Stimulated activated CD8-positive, alpha-beta memory T cell treated with anti-CD3 and anti-CD28 coated beads, Interleukin-7, amount 100 ng/mL, for 48 hours (primary cell): ENCODE measurements at places on chromosomes 5 and 9.

GRCh38 chr9:22158927-22159346 is 149.8 kb upstream of the CDKN2B start:
- no peak for DNase-seq

DNA sequence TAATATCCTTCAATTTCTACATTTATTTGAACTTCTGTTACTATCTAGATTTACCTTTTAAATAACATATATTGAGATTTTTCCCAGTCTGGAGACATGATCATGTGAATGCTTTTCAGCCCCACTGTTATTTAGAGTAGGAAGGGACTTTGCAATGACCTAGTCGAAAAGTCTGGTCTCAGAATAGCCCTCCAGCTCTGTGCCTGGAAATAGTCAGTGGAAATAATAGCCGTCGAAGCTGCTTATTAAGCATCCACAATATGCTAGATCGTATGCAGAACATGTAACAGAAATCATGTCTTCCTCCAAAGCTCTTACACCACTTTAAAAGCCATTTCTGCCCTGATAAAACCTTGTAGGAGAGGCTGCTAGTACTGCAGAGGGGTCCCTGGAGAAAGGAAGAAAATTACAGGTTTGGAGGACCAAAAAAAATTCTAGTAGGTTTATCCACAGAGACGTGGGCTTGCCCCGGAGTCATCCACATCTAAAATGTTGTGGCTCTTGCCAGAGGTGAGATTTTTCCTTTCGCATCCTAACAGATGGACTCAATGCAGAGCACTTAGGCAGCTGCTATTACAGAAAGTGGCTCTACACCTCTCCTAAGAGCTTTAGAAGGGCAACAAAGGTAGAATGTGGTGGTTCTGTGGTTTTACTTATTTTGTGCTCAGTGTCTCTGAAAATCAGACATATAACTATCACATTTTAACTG is 2.5 kb upstream of the FGF1 start:
- no peak for DNase-seq

- no peak for DNase-seq
Observed at GRCh38 chr5:102048940-102049339, 247.1 kb downstream of the SLCO4C1 start.

DNA sequence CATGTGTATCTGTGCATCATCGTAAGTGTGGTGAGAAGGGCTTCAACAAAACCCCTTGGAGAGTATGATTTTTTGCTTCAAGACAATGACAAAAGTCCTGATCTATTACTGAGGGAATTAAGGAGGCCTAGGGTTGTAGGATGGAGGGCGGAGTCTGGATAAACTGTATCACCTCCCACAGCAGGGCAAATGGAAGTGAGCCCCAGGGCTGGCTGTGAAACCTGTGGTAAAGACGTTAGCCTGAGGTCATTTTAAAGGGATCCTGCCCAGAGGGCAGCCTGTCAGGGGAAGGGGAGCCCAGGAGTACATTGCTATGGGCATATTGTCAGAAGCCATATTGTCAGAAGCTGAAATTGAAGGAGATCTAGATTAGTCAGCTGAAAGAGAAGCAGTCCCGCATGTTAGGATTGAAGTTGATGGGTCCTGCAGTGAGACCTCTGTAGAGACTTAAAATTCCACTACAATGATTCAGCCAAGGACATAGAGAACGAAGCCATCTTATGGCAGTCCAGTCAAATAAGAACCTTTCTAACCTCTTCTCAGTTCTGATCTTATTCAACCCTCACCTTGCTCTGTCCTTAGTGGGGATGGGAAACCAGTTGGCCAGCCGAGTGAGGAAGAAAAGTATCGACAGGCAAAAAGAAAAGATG is 26.9 kb downstream of the ADGRV1 start:
- no peak for DNase-seq

- no peak for DNase-seq
Observed at GRCh38 chr9:130298662-130299279, 33.2 kb downstream of the HMCN2 start.

DNA sequence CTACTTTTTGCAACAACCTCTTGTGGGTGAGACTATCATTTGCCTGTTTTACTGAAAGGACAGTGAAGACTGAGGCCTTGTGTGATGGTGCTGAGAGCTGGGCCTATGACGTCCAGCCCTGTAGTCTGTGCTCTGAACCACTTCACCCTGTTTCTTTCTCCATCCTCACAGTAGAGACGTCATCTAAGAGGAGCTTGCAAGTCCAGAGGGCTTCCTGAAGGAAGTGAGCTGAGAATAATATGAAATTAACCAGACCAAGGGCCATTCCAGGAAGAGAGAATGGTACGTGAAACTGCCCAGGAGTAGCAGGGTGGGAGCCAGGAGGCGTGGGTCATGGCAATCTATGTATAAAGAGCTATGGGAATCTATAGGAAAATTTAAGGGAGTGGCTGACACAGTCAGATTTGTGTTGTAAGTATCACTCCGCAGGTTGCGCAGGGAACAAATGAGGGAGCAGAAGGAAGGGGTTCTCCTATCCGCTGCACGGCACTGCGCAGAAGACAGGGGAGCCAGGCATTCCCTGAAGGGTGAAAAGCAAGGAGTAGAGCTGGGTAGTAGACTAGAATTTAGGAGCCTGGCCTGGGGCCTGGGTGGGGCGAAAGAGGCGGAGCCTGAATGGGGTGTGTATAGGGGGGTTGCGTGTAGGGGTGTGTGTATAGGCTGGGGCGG is 596 bp upstream of the FGFR4 start:
- DNase-seq: no peak

DNA sequence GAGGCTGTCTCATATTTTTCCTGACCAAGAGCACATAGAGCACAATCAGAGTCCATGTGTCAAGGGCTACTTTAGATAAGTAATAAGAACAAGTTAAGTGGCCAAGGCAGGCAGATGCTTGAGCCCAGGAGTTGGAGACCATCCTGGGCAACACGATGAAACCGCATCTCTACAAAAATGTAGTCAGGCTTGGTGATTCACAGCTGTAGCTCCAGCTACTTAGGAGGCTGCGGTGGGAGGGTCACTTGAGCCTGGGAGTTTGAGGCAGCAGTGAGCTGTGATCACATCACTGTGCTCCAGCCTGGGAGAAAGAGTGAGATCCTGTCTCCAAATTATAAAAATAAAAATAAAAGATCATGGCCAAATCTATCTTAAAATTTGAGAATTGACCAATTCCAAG is 767.9 kb upstream of the CTNND2 start:
- no peak for DNase-seq

DNA sequence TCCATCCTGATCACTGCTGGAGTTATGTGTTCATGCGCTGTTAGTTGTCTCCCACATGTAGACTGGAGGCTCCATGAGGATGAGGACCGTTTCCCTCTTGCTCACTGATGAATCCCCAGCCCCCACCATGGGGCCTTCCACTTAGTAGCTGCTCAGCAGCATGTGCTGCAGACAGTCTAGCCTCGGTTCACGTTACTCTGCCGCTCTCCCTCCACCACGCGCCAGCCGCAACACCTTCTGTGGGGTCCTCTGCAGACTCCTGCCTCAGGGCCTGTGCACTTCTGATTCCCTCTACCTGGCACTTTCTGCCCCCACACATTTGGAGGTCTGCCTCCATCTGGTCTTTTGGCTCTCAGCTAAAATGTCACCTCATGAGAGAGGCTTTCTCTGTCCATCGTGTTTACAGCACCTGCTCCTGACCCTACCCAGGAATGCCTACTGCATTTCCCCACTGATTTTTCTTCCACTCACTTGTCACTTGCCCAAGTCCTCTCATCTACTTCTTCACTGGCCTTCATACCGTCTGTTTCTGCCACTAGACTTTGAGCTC is 36.3 kb downstream of the STK10 start:
- DNase-seq: no peak

GRCh38 chr9:116045083-116045482 is 108.5 kb upstream of the PAPPA start:
- DNase-seq: no peak

DNA sequence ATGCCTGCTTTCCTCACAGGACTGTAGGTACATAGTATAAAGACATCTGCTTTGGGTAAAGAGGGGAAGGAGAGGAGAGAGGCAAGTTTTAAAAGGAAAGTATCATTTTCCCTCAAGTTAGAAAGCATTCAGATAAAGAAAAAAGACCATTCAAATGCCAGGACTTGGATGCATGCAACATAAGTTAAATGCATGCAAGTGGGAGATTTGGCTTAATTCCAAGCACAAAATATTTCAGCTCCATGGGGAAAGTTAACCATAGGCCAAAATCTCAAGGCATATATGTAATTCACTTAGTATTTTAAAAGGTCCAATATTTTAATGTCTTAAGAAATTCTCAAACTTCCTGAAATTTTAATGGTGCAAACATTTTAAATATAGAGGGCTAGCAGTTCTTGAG is 36.4 kb downstream of the POU5F2 start:
- no peak for DNase-seq

DNA sequence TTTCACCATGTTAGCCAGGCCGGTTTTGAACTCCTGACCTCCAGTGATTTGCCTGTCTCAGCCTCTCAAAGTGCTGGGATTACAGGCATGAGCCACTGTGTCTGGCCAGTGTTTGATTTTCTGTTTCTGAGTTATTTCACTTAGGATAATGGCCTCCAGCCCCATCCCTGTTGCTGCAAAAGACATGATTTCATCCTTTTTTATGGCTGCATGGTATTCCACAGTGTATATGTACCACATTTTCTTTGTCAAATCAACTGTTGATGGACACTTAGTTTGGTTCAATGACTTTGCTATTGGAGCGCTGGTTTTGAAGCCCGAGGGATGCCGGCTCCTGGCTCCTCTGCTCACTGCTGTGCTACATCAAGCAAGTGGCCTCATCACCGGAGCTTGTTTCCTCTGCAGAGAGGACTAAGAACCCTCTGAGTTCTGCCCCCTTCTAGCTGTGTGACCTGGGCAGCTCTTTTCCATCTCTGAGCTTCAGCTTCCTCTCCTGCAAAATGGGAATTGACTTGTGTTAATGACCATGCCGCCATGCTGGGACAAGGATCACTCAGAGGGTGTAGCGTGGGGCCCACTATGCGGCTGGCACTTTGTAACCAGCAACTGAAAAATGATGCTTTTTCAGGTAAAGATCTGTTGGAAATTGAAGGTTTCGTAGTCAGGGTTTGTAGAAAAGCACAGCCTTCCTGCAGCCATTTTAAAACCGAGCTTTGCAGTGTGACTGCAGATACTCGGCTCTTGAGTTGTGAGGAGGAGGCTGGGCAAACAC is 4.6 kb upstream of the NEURL1B start:
- DNase-seq: no peak

- no peak for DNase-seq
Observed at GRCh38 chr9:30677221-30677620, 1707.2 kb upstream of the ACO1 start.

DNA sequence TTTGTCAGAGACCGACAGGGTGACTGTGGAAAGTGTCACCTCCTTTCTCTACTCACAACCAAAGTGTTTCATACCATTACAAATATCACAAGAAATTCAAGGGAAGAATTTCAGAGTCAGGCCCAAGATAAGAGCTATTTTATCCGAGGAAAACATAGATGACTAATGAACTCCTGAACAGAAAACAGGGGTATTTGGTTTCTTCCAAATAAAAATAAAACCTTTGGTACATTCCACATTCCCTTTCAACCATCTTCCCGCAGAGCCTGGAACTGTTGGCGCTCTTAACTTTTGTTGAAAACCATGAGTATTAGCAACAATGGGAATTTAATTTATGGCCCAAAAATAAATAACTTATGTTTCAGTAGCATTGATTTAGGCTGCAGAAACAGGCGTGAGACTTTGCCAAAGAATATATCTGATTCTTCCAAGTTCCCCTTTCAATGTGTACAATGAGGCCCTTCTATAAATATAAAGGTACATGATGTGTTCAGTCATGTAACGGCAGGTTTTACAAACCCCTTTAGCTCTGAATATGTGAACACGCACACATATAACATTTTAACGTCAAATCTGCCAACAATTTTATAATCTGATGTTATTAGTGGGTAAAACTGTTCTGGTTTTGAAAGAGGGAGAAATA is 69.5 kb downstream of the RETREG1 start:
- no peak for DNase-seq

DNA sequence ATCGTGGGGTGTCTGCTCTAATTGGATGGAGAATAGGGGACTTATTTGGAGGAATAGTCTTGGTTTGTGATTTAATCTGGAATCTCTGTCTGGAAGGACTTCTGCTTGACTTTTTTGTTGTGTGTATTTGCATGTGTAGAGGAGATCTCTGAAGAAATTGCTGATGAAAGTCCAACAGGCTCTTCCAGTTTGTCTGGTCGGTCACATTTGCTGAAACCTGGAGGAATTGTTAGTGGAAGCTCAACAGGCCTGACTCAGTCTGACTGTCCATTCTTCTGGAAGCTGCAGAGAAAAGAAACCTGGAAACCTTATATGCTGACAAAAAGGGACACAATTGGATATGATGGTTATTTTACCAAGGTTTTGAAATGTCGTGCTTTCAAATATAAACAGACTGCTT is 33.4 kb upstream of the TENT2 start:
- no peak for DNase-seq

DNA sequence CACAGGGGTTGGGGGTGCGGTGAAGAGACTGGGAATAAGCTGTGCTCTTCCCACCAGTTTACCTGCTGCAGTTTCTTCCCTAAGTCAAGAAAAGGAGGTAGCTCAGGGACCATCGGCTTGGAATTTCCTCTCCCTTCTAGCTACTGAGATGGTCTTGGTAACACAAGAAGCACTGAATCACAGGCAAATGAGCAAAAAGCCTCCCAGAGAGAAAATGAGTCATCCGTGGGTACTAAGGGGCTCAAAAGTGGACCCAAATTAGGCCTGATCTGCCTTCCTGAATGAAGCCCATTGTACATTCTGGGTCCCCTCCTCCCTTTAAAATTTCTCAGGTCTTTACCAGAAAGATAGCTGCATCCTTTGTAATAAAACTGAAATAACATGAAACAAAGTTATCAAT is 49.9 kb downstream of the PTPN3 start:
- no peak for DNase-seq

- DNase-seq: no peak
Observed at GRCh38 chr5:10518347-10518746, 45.5 kb upstream of the ANKRD33B start.

- no peak for DNase-seq
Observed at GRCh38 chr5:75374394-75374814, 37.4 kb downstream of the HMGCR start.

GRCh38 chr5:55308254-55308836 is 556 bp downstream of the MTREX start:
- DNase-seq: no peak

DNA sequence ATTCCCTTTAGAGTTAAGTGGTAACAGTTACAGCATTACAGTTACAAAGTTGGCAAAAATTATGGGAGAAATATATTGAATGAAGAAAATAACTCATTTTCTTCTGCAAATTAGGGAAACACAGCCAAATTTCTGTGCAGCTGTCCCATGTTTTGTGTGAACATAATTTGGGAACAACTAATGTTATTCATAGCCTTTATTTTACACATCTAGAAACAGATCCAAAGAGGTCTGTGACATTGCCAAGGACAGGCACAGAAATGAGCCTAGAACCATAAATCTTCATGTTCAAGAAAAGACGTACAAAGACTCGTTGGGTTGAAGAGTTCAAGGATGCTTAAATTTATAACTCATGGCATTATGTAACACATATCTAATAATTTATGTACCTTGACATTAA is 114.1 kb upstream of the TXNDC8 start:
- no peak for DNase-seq

- no peak for DNase-seq
Observed at GRCh38 chr9:125784286-125785049, 37.3 kb downstream of the PBX3 start.

- DNase-seq: no peak
Observed at GRCh38 chr9:15696979-15697378, 144.1 kb downstream of the CCDC171 start.
